ENCODE measurements at places on chromosomes 11 and 22. TPM values are rescaled to one million over a fixed set of nuclear protein-coding genes. Genes with fewer than 3 reads are reported as not detected.
A peak's percentile ranks its signal among the peaks of the same experiment; 100 is the strongest.

DNA sequence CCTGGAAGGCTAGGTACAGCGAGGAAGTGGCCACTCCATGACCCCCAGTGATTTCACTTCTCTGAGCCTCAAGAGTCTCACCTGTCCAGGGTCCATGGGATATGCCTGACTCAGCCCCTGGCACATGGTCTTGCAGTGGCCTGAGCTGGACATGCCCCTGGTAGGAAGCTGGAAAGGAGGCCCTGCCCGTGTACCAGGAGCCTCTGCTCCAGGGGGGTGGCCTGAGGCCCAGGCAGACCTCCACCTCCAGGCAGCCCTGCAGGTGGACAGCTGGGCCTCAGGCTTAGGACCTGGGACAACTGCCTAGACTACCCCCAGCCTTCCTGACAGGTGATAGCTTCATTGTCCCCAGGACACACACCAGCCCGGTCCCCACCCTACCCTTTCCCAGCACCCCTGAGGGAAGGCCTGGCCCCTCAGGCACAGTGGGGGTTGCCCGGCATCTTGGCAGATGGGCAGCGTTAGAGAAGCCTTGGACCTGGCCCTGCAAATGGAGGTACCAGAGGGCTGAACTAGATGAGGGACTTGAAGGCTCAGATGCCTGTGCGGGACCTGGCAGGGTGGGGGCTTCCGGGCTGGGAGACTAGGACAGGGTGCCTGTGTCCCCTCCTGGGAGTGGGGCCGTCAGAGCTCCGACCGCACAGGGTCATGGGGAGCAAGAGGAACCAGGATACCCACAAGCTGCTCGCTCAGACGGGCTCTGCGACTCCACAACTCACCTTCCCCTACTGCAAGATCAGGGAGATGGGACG is 53.6 kb downstream of the CDKN1C start:
- DNase-seq: no peak

DNA sequence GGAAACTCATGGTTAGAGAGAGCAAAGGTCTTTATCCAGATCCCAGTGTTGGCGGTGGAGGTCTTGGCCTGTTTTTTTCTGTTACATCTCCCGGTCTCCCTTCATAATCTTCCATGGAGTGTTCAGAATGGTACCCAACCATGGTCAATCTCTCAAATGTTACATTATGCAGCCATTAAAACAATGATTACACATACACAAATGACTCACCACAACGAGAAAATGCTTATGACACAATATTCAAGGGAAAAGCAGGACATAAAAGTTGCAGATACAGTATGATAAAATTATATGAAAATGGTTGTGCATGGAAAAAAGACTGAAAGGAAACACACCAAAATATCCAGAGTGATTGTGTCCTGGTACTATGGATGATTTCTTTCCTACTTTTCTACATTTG is 17.8 kb upstream of the CSNK1E start:
- no peak for DNase-seq

GRCh38 chr11:63870351-63871140 is 31.6 kb downstream of the MARK2 start:
- no peak for DNase-seq

DNA sequence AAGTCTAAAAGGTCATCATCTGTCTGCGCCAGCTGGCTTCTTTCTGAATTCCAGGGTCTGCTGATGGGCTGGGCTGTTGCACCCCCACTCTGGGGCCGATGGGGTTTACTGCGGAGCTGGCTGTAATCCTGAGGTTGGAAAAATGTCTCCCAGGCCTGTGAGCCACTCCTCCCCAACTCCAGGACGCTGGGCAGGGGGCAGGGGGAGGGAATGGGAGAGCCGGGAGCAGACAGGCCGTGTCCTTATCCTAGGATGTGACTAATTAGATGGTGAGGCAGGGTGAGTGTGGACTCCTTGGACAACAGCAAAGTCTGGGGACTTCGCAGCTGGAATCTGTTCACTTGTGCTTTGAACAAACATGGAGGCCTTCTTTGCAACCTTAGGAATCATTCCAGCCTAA is 48.7 kb downstream of the LRRC32 start:
- DNase-seq: peak; percentile 63

GRCh38 chr11:64210301-64211020 is 3.9 kb downstream of the FERMT3 start:
- DNase-seq: no peak

GRCh38 chr11:69696749-69697468 is 6.9 kb downstream of the FGF19 start:
- peak; percentile 47 for DNase-seq

DNA sequence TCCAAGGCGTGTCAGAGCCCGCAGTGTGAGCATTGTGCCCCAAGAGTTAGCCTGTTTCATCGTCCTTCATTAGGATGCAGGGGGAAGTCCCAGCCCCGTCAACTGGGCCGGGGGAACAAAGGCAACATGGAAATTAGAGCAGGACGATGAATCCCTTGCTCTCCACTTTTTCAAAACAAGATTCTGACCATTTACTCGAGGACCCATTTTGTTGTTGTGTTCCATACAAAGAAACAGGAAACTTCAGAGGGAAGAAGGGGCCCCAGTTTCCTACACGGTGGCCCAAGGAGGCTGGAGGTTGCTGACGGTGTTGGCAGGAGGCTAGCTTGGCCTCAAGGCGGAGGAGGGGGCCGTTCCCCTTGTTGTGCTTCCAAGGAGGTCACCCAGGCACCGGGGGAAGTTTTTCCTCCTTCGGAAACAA is 44.0 kb upstream of the SLC1A2 start:
- no peak for DNase-seq

GRCh38 chr11:14673421-14673820 is 29.8 kb downstream of the PDE3B start:
- no peak for DNase-seq

DNA sequence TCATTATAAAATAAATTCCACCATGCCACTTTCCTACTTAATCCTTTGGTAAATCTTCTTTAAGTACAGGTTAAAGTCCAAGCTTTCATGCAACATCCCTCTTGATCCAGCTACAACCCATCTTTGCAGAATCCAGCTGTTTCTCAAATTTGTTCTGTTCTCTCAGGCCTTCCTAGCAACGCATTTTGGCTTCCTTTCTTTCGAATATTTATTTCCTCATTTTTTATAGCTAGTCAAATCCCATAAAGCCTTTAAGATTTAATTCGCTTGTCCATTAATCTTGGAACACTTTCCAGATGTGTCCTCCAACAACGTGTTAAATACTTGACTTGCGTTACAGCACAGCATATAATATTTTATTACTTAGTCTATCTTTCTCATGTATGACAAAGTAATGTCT is 600.1 kb upstream of the CHORDC1 start:
- DNase-seq: no peak

DNA sequence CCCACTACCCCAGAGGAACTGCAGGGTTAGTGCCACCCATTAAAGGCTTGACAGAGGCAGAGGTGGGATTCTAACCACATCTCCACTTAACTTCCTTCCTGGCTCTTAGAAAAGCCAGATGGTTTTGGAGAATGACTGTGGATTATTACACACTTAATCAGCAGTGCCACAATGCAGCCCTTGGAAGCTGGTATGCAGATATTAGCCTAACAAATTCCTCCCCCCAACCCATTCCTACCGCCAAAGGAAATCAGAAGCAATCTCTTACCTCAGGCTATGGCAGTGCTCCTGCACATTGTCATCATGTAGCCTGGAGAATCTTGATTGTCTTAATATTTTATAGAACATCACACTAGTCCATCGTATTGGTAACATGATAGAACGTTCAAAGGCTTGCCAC is 23.2 kb upstream of the NRGN start:
- DNase-seq: no peak

Gene HSPB2
- total RNA-seq: 59.9 TPM

Gene ZNF280B
- 0.57 TPM for total RNA-seq

Gene POLD3
- total RNA-seq: 6.9 TPM

Gene XKR3
- total RNA-seq: not detected
